ENCODE measurements at places on chromosomes 3 and 15.

DNA sequence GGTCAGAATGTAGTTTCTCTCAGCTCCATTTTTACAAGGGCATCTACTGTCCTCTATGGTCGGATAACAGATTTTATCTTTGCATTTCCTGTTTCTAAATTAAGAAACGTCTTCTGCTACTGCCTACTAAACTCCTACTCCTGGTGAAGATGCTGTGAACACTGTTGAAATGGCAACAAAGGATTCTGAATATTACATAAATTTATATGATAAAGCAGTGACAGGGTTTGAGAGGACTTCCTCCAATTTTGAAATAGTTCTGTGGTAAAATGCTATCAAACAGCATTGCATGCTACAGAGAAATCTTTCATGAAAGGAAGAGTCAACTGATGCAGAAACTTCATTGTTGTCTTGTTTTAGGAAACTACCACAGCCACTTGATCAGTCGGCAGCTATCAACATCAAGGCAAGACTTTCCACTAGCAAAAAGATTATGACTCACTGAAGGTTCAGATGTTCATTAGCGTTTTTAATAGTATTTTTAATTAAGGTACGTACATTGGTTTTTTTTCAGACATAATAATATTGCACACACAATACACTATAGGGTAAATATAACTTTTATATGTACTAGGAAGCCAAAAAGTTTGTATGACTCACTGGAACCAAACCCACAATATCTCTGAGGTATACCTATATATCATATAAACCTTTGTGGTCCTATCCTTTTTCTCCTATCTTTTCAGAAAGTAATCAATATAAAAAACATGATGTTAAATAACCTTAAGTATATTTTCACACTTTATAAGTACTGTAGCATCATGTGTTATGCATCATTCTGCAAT lies 156.1 kb downstream of the STAG1 start:
- DNase-seq = no peak

DNA sequence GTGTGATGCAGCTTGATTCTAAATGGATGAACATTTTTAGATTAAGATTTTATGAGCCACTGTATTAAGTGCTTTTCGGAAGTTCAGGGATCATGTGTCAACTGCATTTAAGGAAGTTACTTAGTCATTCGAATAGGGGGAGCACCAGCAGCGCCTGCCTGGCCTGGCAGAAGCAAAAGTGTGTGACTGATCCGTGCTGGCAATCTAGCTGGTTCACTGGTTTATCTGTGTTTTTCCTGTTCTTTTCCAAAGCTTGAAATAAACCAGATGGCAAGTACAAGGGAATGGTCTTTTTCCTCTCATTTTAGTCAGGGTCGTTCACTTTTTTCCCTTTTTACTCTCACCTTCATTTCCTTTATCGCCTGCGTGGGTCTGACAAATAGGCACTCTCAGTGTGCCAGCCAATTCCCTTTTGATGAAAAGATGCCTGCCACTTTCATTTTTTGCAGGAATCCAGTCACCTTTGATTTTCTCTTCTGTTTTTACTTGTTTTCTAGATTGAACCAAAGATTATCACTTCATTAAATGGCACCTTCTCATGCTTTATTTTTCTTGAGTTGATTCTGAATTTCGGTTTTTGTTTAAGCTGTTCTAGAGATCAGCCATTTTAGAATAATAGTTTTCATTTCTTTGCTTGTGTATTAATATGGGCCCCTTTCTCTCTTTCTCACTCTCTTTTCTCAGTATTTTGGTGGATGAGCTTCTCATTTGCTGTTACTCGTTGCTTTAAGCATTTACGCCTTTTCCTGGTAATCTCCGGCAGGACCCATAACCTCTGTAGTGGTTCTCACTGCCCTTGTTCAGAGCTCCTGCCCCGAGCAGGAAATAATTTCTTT lies 2.8 kb downstream of the ABHD2 start:
- peak; percentile 23 for DNase-seq

DNA sequence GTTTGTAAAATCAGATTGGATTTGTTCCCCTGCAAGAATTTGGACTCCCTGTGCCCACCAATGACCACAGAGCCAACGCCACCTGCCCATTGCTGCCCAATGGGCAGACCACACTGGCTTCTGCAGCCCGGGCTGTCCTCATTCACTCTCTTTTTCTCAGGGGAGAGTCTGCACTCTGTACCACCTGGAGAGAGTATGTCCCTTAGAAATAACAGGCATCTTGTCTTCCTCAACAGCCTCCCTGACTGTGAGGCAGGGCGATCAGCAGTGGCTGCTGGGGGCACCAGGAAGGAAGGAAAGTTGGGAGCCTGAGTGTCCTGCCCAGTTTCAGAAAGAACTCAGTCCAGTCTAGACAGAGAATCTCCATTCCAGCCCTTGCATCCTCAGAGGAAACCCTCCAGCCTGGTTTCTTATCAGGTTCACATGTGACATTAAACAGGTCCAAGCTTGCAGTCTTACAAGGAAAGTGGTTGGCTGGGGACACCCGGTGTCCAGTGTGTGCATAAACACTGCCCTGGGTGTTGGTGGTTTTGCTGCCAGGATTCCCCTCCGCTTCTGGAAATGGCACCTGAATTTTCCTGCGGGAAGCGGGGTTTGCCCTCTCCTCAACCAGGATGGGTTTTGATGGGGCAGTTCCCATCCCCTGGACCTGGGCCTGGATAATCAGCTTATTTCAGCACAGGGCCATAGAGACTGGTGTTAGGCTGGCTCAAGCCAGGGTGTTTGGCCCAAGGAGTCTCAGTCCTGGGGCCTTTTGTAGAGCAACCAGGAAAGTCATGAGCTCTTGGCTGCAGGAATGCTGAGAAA lies 37.2 kb downstream of the SSUH2 start:
- no peak for DNase-seq

DNA sequence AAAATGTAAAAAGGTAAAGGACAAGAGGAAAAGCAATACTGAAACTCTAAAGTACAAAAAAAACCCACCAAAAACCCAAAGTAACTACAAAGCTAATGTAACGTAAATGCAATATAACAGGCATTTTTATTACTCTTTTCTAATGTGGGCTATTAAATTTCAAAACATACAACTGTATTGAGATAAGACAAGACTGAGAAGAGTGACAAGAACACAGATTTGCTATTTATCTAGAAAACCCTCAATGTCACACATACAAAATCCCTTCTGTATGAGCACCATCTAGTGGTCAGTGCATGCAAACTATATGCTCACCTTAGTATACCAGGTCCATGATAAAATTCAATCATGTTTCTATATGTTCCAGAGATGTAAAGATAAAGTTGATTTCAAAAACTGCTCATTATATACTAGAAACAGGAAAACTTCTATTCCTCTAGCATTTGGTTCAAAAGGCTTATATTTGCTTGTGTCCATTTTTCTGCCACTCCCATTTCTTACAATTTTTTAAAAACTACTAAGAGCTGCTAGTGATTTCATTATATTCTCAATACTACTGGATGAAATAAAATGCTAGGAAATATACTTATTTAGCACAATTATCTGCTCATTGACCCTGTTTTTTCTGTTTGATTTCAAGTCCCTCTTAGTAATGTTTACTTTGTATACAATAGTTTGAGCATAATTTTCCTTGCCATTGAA lies 111.4 kb downstream of the DLG1 start:
- DNase-seq = no peak

- DNase-seq = no peak
Observed at GRCh38 chr15:41855261-41855961, 16.8 kb downstream of the PLA2G4B start.

DNA sequence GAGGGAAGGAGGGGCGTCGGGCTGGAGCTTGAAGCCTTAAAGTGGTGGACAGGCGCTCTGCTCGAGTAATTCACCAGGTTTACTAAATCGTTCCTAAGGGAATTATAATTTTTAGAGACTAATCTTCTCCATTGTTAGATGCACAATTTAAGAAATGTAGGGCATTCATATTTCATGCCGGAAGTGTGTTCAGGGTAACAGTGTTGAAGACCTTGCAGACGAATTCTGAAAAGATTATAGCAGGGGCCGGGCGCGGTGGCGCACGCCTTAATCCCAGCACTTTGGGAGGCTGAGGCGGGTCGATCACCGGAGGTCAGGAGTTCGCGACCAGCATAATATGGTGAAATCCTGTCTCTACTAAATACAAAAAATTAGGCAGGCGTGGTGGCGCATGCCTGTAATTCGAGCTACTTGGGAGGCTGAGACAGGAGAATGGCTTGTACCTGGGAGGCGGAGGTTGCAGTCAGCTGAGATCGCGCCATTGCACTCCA lies 365 bp upstream of the GTF2A2 start:
- DNase-seq = no peak

GRCh38 chr15:79408041-79408440 lies 24.1 kb upstream of the MINAR1 start:
- no peak for DNase-seq

- DNase-seq = no peak
Observed at GRCh38 chr3:73924048-73924447, 299.3 kb upstream of the PDZRN3 start.

GRCh38 chr3:59381282-59381681 lies 331.5 kb upstream of the CFAP20DC start:
- DNase-seq = no peak

DNA sequence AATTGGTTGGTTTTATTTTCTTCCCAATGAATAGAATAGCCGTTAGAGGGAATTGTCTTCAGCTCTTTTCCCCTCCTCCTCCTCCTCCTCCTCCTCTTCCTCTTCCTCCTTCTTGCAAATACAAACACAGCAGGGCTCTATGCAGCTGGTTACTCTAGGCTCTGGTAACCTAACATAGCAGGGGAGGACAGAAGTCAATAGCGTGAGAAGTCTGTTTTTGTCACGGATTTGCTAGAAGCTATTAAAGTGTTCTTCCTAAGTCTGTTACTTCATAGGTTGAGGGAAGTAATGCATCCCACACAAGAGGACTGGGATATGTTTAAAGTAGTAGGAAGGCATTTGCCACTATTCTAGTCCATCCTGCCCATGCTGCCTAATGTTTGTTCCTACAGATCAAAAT lies 374.7 kb upstream of the TPRG1 start:
- DNase-seq = no peak

DNA sequence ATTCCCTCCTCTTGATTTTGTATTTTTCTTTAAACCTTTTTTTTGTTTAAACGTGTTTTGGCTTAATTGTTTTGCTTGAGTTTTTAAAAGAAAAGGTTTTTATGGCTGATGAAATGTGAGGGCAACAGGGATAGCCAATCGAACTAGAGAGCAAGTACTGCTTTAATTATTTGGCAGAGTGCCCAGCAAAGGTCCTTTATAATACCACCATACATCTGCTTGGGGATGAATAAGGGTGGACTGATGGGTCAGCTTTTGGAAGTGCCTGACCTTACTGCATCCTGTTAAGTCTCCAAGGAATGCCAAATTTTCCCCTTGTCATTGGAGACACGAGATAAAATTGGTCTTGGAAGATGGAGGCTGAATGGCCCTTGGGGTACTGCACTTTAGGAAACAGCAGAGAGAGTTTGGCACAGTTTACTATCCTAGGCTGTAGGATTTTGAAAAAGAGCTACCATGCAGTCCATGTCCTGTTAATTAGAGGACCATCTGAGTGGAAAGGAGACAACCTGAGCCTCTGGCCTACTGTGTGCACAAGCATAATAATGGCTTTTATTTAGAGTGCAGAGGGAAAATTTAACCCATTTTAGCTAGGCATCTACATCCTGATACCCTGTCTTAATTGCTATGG lies 19.8 kb upstream of the MTHFS start:
- no peak for DNase-seq

- no peak for DNase-seq
Observed at GRCh38 chr15:49712846-49713450, 92.1 kb downstream of the DTWD1 start.

DNA sequence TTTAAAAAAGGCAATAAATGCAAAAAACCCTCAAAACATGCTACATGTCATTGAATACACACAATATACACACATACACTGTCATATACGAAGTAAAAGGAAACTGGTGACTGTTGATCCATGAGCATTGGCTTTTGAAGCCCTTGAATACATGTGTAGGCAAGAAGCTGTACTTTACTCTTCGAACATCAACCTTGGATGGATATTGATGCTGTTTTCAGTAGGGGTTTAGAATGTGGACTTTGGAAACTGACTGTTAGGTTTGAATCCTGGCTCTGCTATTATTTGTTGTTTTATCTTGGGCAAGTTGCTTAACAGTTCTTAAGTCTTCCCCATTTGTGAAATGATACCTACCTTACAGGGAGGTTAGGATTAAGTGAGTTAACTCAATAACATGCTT lies 30.5 kb downstream of the RNF13 start:
- DNase-seq = no peak

- no peak for DNase-seq
Observed at GRCh38 chr15:73620078-73620477, 13.1 kb downstream of the NPTN start.

DNA sequence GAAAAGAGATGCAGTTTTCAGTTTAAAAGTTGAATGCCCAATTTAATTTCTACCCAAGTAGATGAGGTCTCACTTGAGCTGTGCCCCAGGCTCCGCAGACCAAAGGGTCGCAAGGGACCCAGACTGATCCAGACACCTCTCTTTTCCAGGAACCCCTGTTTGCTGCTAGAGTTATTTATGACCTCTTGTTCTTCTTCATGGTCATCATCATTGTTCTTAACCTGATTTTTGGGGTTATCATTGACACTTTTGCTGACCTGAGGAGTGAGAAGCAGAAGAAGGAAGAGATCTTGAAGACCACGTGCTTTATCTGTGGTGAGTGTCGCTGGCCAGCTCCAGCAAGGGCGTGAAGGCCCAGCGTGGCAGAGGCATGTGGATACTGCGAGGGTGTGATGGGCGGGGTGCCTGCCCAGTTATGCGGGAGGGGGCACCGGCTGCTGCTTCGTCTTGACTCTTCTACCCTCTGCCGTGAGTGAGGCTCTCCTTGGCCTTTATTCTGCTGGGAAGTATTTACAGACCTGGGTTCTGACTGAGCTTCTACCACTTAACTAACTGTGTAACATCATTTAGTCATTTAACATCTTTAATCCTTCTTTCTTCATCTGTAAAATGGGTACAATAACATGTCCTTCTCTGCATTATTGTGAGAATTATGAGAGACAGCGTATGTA lies 164.2 kb upstream of the BHLHE40 start:
- DNase-seq = no peak

DNA sequence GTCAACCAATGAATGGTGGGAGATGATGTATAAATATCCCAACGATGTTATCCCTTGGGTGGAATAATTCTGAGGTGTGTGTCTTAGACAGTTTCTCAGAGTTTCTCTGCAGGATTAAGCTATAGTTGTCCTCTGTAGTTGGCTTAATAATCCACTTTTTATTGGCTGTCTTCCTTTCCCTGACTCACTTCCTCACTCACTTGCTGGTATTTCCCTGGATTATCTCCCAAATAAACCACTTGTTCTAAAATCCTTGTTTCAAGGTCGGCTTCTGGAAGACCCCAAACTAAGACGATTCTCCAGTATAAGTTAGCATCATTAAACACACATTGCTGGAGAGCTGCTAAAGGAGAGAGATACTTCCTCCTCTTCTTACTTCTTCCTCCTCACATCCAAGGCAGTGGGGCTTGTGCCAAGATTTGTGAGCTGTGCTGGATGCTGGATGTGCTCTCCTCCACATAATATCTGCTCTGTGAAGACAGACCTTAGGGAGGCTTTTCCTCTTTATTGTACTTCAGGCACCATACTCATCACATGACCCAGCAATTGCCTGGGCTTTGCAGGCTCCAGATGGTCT lies 22.5 kb upstream of the ROPN1 start:
- no peak for DNase-seq
